Neuronal stem cell (in vitro differentiated cells): ENCODE measurements at places on chromosomes 12 and 14.

DNA sequence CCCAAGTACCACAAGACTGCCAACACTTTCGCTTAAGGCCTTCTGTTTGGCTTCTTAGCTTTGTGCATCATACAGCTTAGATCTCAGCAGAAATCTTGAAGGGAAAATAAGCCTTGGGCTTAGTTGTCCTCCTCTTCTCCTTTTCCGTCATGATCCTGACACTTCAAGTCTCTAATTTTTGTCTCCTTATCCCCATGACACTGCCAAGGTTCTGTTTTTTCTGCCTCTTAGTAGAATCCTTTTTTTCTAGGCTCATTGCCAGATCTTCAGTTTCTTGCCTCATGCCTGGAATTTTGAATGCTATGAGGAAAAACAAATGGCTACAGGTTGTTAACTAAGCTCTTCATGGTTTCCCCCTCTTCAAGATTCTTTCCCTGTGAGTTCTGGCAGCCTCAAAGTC lies 450.4 kb downstream of the LRFN5 start:
- no peak for DNase-seq

DNA sequence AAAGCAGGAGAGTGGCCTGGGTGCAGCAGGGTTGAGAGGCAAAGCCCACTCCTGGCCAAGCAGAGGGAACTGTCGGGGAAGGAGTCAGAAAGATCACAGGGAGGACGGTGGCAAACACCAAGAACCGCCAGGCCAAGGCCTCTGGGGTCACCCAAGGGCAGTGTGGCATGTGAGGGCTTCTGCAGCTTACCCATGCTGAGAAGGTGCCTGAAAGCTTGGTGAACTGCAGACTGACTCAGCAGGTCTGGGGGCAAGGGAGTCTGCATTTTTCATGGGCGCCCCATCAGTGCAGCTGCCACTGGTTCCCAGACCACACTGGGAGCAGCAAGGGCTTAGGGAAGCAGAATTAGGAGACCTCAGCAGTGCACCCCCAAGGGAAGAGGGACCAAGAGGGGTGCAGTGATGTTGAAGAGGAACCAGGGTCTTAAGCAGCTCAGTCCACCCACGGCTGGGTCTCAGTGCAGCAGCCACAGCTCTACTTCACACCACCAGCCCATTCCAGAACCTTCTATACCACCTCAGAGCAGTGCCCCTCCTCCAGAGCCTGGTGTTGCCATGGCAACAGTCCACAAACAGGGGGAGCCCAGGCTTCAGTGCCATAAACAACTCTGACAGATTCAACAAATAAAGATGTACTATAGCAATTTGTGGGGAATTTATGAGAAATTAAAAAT lies 59.4 kb downstream of the ITPK1 start:
- no peak for DNase-seq

DNA sequence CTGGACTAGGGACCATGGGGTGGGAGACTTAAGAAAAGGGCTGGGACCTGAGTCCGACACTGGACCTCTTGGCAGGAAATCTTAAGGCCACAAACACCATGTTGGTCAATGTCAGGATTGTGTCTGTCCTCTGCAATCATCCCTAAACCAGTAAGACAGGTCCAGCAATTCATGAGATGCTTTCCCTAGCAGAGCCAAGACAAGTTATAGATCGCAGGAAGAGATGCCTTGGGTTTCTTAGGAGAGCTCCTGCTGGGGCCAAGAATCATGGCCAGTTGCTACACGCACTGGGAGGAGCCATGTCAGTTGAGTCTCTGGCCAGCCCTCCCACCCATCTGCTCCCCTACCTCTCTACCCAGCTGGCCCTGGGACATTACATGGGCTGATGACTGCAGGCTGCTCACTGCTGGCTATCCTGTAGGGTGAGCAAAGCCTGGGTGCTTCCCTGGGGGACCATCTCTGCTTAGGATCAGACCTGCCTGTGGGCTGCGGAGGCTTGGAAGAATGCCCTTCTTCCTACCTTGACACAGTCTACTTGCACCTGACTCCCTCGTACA lies 14.2 kb downstream of the PLEKHH1 start:
- no peak for DNase-seq

GRCh38 chr14:67680121-67680602 lies 5.7 kb upstream of the VTI1B start:
- no peak for DNase-seq

- no peak for DNase-seq
Observed at GRCh38 chr12:47751561-47751960, 7.1 kb downstream of the RAPGEF3 start.

GRCh38 chr14:65414961-65415589 lies 2.5 kb downstream of the FUT8 start:
- no peak for DNase-seq

GRCh38 chr12:70154087-70154638 lies 89.1 kb upstream of the CNOT2 start:
- DNase-seq = no peak

- no peak for DNase-seq
Observed at GRCh38 chr14:55356913-55357312, 54.7 kb downstream of the ATG14 start.

DNA sequence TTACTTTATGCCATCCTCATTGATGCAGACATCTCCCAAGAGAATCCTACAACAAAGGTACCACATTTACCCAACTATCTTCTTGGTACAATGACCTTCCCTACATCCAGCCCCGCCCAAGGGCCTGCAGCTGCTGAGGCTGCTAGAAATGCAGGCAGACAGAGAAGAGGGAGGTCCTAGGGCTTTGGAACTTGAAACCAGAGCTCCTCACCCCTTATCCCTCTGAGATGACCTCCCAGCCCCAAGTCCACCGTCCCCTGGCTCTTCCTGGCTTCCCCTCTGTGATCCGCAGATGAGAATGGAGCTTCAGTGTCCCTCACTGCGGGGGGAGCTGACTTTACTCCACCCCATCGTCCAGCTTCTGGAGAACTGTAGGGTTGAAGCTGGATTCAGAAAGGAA lies 1.6 kb upstream of the TNFRSF1A start:
- no peak for DNase-seq

DNA sequence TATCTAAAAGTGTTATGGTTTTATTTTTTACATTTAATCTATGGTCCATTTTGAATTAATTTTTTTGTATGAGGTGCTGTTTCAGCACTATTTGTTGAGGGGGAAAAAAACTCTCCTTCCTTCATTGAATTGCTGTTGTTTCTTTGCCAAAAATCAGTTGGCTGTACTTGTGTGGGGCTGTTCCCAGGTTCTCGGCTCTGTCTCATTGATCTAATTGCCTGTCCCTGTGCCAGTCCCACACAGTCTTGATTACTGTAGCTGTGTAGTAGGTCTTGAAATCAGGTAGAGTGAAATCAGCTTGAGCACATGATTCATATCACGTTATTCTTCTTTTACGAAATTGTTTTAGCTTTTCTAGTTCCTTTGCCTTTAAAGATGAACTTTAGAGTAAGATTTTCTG lies 109.7 kb downstream of the ADGRD1 start:
- DNase-seq = no peak

- DNase-seq = no peak
Observed at GRCh38 chr12:122058549-122059149, 19.9 kb upstream of the MLXIP start.

GRCh38 chr12:104714369-104714768 lies 243.7 kb downstream of the SLC41A2 start:
- DNase-seq = no peak
